ENCODE measurements at places on chromosomes 7 and 10.
A peak's percentile ranks its signal among the peaks of the same experiment; 100 is the strongest.

DNA sequence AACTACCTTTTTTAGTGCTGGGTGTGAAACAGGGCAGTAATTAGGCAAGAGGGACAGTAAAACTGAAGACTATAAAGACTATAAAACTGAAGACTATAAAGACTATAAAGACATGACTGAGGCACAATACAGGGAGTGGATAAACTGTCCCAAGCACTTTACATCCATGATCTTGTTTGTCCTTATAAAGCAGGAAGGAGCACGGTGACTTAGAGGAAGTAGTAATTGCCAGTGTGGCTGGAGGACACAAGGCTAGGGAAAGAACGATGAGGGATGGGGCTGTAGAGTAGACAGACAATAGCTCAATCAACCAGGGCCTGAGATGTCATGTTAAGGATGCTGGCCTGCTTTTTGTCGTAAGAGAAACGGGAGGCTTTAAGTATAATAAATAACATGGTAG, 26.0 kb downstream of the DNAJC12 start:
- DNase-seq = no peak

DNA sequence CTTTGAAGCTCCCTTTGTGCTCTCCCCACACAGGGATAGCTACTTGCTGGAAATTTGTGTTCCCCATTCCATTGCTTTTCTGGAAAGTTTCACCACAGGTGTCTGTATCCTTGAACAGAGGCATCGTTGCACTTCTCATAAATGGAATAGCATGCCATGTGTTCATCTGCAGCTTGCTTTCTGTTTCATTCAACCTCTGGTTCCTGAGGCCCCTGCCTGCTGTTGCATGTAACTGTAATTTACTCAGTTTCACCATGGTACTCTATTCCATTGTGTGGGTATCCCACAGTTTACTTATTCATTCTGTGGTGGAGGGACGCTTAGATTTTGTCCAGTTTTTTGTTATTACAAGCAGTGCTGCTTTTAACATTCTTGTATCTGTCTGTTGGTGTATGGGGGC, 32.0 kb downstream of the EEPD1 start:
- no peak for DNase-seq

- no peak for DNase-seq
Observed at GRCh38 chr10:124983321-124983720, 41.4 kb downstream of the ZRANB1 start.

DNA sequence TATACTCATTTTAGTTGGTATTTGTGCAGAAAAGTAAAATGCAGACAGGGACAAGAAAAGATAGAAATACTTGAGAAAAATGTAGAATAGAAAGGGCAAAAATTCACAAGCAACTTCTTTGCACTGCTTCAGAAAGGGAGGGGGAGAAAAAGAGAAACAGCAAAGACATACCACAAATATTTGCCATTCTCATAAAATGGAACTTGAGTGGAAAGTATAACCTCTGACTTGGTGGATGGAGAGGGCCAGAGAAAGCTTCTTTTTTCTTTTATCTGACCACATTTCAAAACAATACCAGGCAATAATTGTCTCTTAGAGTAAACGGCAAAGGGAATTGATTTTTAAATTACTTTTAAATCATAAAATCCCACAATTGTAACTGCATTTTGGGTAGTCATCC, 35.8 kb upstream of the TRUB1 start:
- no peak for DNase-seq

- DNase-seq = no peak
Observed at GRCh38 chr10:50641626-50642025, 17.9 kb upstream of the SGMS1 start.

DNA sequence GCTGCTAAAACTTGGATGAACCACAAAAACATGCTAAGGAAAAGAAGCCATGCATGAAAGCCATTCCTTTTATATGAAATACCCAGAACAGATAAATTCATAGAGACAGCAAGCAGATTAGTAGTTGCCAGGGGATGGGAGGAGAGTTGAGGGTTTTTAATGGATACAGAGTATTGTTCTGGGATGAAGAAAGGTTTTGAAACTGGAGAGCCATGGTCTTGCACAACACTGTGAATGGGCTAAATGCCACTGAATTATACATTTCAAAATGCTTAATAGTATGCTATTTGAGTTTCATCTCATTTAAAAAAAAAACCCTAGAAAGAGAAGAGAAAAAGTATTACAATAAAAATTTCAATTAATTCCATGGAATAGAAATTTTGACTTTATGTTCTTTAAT, 154.3 kb downstream of the GNAT3 start:
- DNase-seq = no peak

DNA sequence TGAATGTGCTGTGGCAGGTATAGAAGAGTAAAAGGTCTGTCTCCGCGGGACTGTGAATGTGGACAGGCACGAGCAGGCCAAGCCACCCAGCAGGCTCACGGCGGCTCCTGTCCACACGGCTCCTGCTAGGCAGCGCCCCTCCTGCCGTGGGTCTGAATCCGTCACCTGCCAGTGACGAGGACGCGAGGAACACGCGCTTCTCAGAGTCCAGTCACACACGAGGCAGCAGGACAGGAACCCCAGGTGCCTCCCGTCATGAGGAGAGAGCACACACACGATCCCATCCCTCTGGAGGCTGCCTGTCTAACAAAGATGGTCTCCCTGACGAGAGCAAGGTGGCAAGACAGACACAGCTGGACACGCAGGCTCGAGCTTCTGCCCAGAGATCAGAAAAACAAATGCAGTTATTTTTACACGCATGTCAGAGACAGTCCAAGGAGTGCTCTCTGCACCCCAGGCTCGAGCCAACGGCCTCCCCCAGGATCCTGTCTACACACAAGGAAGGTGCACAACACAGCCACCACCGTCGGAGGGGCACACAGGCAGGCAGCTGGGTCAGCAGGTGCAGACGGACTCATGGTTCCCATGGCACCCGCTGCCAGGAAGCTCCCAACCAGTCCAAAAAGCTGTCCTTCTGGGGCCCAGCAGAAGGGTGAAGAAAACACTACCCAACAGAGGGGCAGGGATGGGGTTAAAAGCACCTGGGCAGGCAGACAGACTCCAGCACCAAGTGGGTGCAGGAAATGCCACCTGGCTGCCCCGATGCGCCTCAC, 103.2 kb downstream of the MAD1L1 start:
- no peak for DNase-seq

DNA sequence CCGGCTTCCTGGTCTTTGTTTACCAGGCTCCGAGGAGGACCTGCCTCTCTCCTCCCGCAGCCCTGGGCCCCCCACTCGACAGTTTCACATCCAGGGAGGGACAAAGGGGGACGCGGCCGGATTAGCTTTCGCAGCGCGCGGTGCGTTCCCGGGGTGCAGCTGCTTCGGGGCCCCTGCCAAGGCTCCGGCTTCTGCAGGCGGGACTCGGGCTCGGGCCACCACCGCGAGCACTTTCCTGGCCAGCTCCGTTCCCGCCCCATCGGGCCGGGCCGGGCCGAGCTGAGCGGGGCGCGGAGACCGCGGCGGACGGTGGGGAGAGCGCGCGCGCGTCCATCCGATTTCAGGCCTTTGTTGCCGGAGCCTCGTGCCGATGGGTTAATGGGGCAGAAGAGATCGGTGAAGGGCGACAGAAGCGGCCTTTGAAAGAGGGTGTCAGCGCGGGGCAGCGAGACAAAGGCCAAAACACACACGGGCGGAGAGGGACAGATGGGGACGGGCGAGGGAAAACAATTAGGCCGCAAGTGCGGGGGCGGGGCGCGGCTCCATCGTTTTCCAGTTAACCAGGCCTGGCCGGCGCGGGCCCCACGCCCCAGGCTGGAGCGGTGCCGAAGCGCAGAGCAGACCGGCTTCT, 8.5 kb upstream of the UNCX start:
- DNase-seq = peak; percentile 89

DNA sequence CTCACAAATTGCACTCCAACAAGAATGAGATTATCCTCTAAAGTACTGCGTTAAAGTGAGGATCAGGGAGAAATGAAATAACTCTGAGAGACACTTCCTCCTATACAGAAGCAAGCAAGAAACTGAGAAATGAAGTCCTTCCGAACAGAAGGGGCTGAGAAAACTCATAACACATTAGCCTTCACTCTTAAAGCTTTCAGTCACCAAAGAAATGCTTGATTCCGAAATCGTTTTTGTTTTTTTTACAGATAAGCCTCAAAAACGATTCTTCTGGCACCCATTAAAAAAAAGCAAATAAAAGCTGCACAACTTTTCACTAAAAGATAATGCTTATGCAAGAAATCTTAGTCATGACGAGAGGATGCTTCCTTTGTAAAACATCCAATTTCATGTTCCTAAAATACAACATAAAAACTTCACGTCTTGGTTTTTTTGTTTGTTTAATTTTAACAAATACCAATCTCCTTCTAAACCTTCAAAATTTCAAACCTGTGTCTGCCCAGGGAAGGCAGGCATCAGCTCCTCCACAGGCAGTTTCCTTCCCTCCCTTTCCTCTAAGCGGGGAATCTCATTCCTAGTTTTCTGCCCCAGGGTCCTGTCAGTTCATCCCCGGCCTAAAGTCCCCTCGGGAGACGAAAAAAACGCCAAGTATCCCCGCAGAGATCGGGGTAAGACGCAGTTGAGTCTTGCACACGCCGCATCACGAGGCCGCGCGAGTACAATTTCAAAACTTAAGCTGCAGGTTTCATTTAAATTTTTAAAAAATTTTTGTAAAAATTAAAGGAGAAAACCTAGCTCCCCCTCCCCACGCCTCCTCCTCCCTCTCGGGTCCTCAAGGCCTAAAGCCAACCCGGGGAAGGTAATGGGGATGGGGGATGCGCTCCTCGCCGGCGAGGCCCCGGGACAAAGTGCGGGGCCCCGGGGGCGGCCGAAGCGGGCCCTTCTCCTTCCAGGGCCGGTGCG, 1.1 kb downstream of the BAZ1B start:
- DNase-seq = peak; percentile 68

DNA sequence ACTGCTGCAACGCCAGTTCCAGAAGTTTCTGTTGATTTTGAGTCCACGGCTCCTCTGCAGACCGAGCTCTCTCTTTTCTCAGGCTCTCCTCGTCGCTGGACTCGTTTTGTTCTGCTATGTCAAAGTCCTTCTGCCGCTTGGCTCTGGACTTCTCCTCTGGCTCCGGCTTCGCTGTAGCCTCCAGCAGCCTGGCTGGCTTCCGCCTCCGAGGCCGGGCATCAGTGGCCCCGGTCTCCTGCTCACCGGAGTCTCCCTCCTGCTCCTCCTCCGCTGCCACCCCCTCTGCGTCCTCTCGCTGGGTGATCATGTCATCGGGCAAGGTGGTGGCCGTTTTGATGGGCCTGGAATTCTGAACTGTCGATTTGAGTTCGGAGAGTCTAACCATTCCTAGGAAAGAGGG, 225.2 kb downstream of the MLLT10 start:
- DNase-seq = no peak

DNA sequence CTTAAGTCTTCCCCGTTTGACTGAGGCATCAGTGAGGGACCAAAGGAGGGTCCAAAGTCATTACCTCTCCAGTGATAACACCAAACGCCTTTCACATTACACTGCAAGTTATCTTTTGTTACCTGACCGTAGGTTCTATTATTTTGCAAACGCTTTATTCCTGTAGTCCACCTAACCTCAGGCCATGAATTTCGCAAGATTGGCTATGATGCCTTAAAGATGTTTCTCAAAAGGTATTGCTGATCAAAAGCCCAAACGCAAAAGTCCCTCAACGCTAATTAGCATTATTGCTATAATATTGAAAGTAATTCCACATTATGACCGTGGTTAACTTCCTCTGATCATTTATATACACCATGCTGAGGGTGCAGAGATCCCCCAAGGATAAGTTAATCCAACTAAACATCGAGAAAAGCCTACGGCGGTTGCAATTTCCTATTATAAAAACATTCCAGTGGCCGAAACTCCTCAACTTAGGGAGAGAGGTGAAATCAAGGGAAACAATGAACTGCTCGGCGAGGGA, 649 bp downstream of the DNA2 start:
- DNase-seq = peak; percentile 38

DNA sequence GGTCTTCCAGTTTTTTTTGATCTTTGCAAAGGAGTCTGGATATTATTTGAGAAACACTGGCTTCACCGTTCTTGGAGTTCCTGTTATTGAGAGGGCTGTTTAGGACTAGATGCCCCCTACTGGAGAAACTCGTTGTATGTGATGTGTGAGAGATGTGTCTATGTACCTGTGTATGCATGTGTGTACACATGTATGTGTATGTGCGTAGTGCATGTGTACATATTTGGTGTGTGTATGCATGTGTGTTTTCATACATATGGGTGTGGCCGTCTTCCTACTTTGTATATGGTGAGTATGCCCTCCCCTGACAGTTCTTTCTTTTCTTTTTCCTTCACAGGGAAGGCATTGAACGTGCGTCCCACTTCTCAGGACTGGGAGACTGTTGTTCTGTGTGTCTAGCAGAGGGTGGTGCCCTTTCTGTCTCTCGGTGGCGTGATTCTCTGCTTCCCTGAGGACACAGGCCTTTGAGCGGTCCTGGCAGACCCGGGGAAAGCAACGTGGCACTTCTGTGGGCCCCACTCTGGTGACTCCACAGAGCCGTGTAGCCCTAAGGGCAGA, 3.0 kb upstream of the CALHM3 start:
- DNase-seq = peak; percentile 80

- DNase-seq = no peak
Observed at GRCh38 chr7:97680622-97681021, 51.3 kb upstream of the TAC1 start.

- DNase-seq = peak; percentile 84
Observed at GRCh38 chr10:124125305-124126116, 32.1 kb upstream of the CHST15 start.

DNA sequence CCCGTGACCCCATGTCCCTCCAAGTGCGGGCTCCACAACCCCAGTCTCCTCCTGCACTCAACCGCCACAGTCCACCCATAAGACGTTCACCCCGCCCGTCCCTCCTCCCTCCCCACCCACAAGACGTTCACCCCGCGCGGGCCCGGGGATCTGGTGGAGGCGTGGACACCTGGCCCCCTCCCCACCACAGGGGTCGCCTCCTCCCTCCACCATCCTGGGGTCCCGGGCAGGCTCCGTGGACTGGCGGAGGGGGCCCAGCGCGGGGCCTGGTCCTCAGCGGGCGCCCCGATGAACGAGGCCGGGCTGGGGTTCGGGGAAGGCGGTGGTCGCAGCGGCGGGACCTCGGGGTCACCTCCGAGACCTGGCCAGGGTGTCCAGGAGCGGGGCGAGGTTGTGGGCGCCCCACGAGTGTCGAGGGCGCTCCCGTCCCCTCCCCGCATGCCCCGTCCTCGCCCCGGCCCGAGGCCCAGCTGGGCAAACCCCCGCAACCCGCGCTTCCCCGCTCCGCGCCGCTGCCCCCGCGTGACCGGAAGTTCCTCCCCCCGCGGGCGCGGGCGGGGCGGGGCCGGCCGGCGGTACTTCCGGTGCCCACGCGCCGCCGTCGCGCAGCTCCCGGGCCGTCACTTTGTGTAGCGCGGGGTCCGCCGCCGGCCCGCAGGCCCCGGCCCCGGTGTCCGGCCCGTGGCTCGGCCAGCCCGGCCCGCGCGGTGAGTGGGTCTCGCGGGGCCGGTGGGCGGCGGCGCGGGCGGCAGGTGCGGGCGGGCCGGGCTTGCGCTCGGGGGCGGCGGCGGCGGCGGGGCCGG, at the start of gene ZNF316:
Gene ZNF316, plus strand, starts transcription at position 578 of the 803 bp plus-strand sequence. CDS start 5,092 bp downstream, outside the sequence.
- peak; percentile 82 for DNase-seq

GRCh38 chr10:69500864-69501468, 49.7 kb downstream of the TSPAN15 start:
- no peak for DNase-seq

DNA sequence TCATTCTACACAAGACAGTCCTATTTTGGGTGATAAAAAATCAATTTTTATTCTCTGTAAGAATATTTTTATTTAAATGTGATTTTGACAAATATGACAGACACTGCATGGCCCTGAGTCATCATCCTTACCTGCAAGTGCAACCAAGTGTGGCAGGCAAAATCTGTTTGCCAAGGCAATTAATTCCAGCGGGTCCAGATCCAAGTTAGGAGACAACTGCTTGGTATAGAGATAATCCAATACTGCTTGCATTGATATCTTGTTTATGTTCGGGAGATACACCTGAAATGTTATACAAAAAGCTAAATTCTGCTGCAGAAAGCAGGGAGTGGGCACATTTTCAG, 66.2 kb downstream of the RHOBTB1 start:
- DNase-seq = no peak

All from H7 (cell line).